ENCODE measurements at places on chromosomes 5 and 9. TPM values are rescaled to one million over a fixed set of nuclear protein-coding genes. Genes with fewer than 3 reads are reported as not detected.

DNA sequence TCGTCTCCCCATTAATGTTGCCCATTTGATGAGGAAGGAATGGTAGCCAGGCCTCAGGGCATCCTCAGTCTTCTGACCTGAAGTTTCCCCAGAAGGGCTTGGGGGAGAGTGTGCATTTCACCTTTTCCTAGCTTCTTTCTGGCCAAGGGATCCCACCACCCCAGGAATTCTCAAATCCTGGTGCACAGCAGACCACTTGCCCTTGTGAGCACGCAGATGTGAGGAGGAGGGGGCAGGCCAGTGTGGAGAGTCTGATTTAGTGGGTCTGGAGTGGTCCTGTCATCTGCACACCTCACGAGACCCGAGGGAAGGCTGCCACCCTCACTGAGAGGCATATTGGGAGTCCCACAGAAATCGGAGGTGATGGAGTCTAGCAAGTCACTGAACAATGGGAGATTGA lies 64.3 kb downstream of the CXXC5 start:
- no peak for DNase-seq

GRCh38 chr5:69049796-69050195 lies 44.0 kb upstream of the SLC30A5 start:
- DNase-seq: no peak

DNA sequence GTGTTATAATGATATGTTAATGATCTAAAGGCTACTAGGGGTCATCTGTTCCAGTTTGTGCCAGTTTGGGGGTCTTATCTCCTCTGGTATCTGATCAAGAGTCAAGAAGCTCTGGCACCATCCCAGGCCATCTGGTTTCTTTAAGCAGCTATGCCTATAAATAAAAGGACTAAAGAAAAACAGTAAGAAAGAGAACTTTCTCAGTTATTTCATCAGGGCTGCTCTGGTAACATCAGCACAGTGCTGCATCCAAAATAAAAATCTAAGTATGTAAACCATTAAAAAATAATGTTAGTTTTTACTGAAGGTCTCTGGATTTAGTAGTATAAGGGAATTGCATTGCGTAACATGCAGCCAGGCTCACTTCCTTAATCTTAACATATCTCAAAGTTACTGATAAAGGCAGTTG lies 185.0 kb downstream of the NR2F1-AS1 start:
- DNase-seq: no peak

LPCAT1 gene
- total RNA-seq: 6.7 TPM

GRCh38 chr5:145944328-145944727 lies 8.0 kb downstream of the SH3RF2 start:
- peak; percentile 59 for DNase-seq

- no peak for DNase-seq
Observed at GRCh38 chr5:5770825-5771224, 348.3 kb downstream of the ICE1 start.

DNA sequence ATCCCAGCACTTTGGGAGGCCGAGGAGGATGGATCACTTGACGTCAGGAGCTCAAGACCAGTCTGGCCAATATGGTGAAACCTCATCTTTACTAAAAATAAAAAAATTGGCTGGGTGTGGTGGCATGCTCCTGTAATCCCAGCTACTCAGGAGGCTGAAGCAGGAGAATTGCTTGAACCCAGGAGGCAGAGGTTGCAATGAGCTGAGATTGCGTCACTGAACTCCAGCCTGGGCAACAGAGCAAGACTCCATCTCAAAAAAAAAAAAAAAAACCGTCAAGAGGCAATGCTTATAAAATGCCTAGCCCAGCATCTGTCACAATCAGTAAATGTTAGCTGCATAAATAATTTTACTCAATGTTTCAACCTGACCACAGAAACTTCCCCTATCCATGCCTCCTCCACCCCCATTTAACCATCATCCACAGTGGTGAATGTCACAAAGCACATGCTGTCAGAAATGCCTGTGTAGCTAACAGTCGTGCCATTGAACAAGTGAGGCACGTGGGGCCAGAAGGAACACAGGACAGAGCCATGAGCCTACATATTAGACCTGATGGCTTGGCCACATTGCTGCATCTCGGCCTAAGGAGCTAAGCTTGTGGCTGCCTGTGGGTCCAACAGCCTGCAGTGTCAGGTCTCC lies 16.8 kb upstream of the TCOF1 start:
- no peak for DNase-seq

ERCC6L2 gene
- 32.4 TPM for total RNA-seq

GRCh38 chr5:178080056-178080455 lies 33.3 kb upstream of the N4BP3 start:
- DNase-seq: no peak

All from mucosa of descending colon (tissue), 3 donors.